NCI-H2107 (cell line): ENCODE measurements at places on chromosomes 2 and 18.

DNA sequence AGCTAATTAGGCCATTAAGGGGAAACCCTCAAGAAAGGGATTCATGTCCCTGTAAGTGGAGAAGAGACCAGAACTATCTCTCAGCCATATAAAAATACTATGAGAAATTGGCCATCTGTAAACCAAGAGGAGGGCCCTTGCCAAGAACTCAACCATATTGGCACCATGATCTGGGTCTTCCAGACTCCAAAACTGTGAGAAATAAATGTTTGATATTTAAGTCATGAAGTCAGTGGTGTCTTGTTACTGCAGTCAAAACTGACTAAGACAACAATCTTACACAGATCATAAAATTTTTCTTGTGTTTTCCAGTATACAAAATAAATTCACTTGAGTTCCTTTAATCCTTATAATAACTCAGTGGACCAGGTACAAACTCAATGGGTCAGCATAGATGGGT is 589.8 kb upstream of the CDH2 start:
- no peak for DNase-seq

- no peak for DNase-seq
Measured at GRCh38 chr2:67076239-67076624, 320.9 kb upstream of the ETAA1 start.

DNA sequence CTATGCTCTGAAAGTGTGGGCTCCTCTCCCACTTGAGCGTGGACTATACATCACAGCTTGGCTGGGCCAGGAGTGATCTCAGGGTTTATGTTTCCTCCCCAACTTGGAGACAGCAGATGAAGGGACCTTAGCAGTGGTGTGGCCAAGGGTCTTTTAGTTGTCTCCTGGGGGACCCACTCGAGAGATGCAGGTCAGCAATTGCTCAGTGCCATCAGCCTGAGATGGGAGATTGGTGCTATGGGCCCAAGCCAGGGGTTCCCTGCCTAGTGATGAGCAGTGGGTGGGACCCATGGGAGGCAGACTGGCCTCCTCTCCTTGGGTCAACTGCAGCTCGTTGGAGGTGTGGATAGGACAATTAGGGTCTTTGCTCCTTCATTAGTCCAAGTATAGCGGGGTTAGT is 510.5 kb upstream of the FSHR start:
- no peak for DNase-seq

GRCh38 chr18:69128566-69128965 is 272.1 kb upstream of the DOK6 start:
- no peak for DNase-seq

- no peak for DNase-seq
Measured at GRCh38 chr2:187034434-187034833, 185.5 kb upstream of the ZSWIM2 start.

DNA sequence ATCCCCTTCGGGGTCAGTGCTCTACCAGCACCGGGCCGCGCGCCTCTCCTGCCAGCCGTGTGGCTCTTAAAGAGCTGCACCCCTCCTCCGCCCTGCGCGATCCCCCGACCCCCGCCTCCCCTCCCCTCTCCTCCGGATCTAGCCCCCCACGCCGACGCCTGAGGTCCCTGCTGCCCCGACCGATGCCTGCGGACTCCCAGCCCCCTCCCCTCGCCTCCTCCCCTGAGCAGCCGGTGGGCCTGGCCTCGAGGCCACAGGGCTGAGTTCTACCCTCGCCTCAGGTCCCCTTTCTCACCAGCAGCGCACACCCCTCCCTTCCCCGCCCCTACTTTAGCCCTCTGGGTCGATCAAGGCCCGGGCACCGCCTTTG is 5.8 kb upstream of the SIX3 start:
- DNase-seq, result no peak

- DNase-seq, result no peak
Measured at GRCh38 chr2:24771061-24771460, 22.1 kb downstream of the PTRHD1 start.

- DNase-seq, result no peak
Measured at GRCh38 chr2:145065342-145065741, 545.4 kb upstream of the ZEB2 start.
